Kidney tubule cell (primary cell): ENCODE measurements at places on chromosomes 3 and 15.
A peak's percentile ranks its signal among the peaks of the same experiment; 100 is the strongest.

DNA sequence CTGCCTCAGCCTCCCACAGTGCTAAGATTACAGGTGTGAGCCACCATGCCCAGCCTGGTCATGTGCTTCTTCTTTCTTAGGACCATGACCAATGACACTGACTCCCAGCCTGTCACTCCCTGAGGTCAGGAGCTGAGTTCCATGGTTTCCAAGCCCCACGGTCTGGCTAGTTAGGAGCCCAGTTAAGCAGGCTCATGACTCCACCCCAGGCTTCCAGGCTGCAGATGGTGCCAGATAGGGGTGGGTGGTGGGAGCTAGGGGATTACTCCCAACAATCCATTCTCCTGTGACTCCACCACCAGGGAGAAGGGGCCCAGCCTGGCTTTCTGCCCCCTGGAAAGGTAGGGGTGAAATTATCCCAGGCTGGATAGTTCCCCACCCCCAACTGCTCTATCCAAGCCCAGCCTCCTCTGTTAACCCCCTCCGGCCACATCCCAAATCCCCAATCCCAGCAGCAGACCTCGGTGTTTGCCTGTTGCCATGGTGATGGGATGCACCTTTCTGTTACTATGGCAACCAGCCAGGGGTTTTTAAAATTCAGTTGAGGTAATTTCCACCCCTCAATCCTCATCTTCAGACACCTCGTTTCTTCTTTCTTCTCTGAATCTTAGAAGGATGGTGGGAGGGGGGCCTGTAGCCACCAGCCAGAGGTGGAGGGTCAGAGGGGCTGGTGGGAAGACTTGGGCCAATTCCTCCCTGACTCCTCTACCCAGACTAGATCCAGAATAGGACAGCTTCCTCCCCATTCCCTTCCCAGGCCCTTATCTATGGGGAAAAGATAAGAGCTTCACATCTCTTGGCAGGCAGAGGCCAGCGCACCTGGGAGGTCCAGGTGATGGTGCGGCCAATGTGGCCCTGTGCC, 22.5 kb upstream of the SEMA3F start:
- DNase-seq: no peak

DNA sequence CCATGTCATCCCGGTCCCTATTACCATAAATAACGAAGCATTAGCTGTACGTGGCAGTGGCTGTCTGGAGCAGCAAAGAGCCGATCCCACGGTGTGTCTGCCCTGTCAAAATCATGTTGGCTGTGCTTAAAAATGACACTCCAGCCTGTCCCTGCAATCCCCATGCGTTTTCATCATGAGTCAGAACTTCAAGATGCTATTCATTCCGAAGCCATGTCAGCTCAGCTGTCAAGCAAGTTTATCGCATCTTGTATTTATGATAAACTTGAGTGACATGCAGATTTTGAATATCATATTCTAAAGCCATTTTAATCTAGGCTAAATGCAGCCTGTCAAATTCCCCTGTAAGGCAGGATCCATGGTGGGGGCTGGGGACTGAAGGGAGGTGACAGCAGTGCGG, 152.4 kb downstream of the TJP1 start:
- peak; percentile 72 for DNase-seq

GRCh38 chr15:99604865-99605264, 39.1 kb downstream of the MEF2A start:
- peak; percentile 70 for DNase-seq

- peak; percentile 86 for DNase-seq
Observed at GRCh38 chr3:24704496-24704895, 209.8 kb upstream of the THRB start.

- DNase-seq: no peak
Observed at GRCh38 chr3:69403454-69403853, 17.6 kb upstream of the FRMD4B start.
